ENCODE measurements at places on chromosomes 16 and 17.
A peak's percentile ranks its signal among the peaks of the same experiment; 100 is the strongest.

- no peak for DNase-seq
Observed at GRCh38 chr17:4204710-4205173, 59.0 kb downstream of the ANKFY1 start.

DNA sequence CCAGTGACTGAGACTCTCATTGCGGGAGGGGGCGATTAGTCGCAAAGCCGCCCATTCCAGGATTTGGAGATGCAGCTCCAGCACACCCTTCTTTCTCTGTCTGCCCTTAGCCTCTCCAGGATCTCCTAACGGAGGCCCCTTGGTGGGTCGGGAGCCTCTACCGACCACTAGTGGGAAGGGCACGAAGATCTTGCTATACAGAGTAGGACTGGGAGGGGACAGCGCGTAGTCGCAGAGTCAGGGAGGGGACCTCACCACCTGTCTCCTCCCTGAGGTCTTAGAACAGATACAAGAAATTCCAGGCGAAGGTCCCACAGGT, 588 bp upstream of the SMTNL2 start:
- no peak for DNase-seq

GRCh38 chr17:2062571-2063183, 7.8 kb downstream of the HIC1 start:
- no peak for DNase-seq

DNA sequence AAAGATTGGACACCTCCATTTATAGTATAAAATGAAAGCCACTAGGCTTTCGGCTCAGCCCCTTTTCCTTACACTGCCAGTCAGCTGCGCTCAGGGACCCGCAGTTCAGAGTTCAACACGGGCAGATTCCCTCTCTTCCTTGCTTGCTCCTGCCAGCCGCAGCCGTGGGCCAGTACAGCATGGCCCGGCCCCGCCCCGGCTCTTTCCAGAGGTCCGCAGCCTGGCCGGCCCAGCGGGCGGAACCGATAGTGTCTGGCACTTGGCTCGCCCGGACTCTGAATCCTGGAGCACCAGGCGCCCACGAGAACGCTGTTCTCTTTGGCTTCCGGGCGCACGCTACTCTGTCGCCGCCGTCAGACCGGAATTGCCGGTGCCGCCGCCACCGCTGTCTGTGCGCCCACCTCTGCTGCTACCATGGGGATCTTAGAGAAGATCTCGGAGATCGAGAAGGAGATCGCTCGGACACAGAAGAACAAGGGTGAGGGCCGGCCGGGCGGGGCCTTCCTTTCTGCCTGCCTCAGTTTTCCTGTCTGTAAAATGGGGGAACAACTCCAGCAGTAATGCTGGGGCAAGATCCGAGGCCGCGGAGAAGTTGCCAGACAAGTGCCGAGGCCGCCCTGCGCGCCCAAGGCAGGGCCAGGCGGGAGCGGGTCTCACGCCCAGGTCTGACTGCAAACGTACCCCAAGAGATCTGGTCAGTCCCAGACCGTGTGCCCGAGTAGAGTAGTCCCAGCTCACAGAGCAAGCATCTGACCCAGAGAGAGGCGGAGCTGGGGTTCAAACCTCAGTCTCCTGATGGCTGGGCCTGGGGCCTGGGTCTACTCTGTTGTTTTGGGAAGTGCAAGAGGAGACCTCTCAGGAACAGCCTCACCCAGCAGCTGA, at the start of gene DRG2:
Gene DRG2 (plus strand): TSS at position 339 of the 882 bp plus-strand sequence. CDS start 76 bp downstream, at position 415.
- peak; percentile 77 for DNase-seq

- DNase-seq, result no peak
Observed at GRCh38 chr17:37481001-37481665, 8.6 kb upstream of the DUSP14 start.
